ENCODE measurements at places on chromosomes 16 and 17. TPM values are rescaled to one million over a fixed set of nuclear protein-coding genes. Genes with fewer than 3 reads are reported as not detected.

GRCh38 chr17:57517632-57518456 lies 227.3 kb downstream of the CCDC182 start:
- no peaks in the 10 kb centered on the region for H3K36me3 ChIP-seq
- H3K27me3 ChIP-seq = no peaks in the 10 kb centered on the region
- H3K27ac ChIP-seq = peak overlapping the region; percentile 14
- peaks cover 42% of the 10 kb centered on the region for H3K4me1 ChIP-seq
- no peak for DNase-seq
- H3K4me3 ChIP-seq = no peak overlapping the region

DNA sequence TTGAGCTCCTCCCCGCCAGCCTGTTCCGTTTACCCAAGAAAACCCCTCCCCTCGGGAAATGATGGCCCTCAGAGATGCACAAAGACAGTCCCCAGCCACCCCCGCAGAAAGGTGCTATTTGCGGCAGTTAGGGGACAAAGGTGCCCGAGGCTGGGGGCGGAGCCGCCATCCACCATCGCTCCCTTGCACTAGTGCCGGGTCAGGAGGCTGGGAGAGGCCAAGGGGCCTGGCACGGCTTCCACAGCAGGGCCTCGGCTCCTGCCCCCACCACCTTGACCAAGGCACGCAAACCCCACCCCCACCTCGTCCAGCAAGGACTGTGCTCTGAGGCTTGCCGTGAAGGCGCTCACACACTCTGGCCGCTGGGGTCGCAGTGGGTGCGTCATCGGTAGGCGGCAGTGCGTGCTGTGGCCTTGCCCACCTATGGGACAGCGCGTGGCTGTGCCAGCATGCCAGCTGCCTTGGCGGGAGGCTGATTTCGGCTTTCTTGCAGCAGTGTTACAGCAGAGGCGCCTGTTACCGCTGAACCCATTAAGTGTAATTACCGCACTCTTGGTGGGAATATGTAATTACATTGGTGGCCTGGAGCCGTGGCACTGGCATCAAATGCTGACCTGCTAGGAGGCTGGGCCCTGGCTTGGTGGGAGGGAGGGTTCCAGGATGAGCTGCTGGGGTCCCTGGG lies 31.8 kb downstream of the TPSG1 start:
- H3K27ac ChIP-seq = no peak overlapping the region
- H3K27me3 ChIP-seq = no peaks in the 10 kb centered on the region
- peaks cover 7% of the 10 kb centered on the region for H3K4me1 ChIP-seq
- no peak overlapping the region for H3K4me3 ChIP-seq
- no peaks in the 10 kb centered on the region for H3K36me3 ChIP-seq

- H3K4me3 ChIP-seq = no peak overlapping the region
- H3K4me1 ChIP-seq = no peaks in the 10 kb centered on the region
- H3K27me3 ChIP-seq = no peaks in the 10 kb centered on the region
- H3K27ac ChIP-seq = no peak overlapping the region
Measured at GRCh38 chr17:65409381-65409780, 152.1 kb downstream of the AXIN2 start.

DNA sequence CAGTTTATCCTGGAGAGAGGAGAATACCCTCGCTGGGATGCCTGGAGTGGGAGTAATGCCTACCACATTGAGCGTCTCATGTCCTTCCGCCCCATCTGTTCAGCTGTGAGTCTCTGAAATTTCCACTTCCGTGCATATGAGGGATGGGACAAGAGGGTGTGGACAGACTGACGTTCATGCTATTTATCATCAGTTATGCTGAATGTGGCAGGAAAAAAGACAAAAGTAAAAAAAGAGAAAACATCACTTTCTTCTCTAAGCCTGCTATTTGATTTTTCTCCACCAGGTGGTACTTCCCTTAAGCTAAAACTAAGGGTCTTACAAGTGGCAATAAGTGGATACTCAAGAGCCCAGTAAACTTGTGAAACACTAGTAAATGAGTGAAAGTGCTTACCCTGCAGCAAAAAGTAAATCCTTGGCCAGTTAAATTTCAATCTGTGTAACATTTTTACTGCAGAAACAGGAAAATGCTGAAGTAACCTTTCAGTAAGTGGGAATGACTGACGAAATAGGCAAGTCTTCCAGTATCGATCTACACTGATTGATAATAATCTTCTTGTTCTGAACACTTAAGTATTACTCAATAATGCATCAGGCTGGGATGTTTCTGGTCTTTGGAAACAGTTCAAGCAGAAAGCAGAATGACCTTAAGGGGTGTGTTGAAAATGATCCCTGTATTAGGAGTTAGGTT lies 5.6 kb downstream of the CRYBA1 start:
- DNase-seq = peak; percentile 29
- H3K4me3 ChIP-seq = no peak overlapping the region

DNA sequence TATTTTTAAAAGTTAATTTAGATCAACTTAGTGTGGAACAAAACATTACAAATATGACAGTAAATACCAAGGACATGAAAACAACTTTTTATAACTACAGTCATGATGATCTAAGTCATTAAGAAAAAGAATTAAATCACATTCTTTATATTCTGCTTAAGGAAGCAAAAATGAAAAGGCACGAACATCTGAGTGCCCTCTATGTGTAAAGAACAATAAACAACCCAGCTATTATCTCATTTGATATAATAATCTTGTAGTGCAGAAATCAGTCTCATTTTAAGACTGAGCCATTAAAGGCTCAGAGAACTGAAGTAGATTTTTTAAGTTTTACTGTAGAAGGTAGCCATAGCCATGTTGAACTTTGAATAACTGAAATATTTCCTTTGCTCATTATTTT lies 13.4 kb downstream of the MYO1D start:
- H3K4me3 ChIP-seq = no peak overlapping the region
- no peak for DNase-seq
- H3K27ac ChIP-seq = no peak overlapping the region
- H3K4me1 ChIP-seq = no peaks in the 10 kb centered on the region

- peaks cover 68% of the 10 kb centered on the region for H3K4me1 ChIP-seq
- H3K27ac ChIP-seq = peak overlapping the region; percentile 57
- DNase-seq = peak; percentile 89
- peaks cover 63% of the 10 kb centered on the region for H3K36me3 ChIP-seq
- no peaks in the 10 kb centered on the region for H3K27me3 ChIP-seq
Measured at GRCh38 chr16:4204521-4204920, 37.4 kb downstream of the SRL start.

GRCh38 chr17:8952191-8952590 lies 13.3 kb downstream of the PIK3R5 start:
- H3K36me3 ChIP-seq = no peaks in the 10 kb centered on the region
- H3K27ac ChIP-seq = no peak overlapping the region
- H3K4me3 ChIP-seq = no peak overlapping the region
- H3K4me1 ChIP-seq = no peaks in the 10 kb centered on the region

DNA sequence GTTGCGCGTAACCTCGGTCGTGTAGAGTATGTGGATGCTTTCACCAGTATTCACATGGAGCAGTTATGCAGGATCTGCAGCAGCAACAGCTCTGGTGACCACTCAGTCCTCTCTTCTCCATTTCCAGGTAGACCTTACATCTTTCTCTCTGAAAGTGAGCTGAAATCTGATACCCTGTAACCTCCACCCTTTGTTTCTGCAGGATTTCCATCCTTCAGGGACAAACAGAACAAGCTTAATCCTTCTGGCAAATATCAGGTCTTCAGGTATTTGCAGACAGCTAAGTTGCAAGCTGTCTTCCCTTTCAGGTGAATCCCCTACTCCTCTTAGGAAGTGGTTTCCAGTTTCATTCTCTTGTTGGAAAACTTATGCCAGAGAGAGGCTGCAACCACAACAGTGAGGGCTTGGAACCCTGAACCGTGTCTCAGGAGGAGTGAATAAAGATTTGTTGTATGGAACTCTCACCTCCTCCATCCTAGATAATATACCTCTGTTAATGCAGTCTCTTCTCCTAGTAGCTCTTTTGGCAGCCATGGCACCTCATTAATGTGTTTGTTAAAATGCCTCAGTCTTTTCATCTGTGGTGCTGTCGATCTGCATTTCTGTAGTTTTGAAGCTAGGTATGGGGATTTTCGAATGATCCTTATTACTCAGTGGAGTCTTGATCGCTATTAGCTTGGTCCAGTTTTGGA lies 172.5 kb downstream of the PRKCA start:
- H3K4me1 ChIP-seq = peaks cover 2% of the 10 kb centered on the region
- no peaks in the 10 kb centered on the region for H3K36me3 ChIP-seq

DNA sequence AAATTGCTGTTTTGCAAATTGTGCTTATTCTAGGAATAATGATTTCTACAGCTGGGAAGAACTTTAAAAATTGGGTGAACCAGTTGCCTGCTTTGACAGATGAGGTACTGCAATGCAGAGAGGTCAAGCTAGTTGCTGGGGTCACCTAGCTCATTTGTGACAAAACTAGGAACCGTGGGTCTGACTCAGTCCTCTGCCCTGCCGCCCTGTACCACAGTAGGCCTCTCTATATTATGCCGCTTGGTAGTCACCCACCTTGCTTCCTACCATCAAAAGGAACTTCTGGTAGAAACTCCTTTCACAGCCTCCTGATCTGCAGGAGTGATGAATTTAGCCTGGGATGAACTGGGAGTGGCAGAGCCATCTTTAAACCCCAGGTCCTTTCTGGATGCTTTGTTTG lies 105.7 kb downstream of the PITPNC1 start:
- H3K27ac ChIP-seq = no peak overlapping the region
- peaks cover 3% of the 10 kb centered on the region for H3K4me1 ChIP-seq
- no peaks in the 10 kb centered on the region for H3K27me3 ChIP-seq
- no peaks in the 10 kb centered on the region for H3K36me3 ChIP-seq
- no peak for DNase-seq

GRCh38 chr16:53891409-53892139 lies 187.6 kb downstream of the FTO start:
- DNase-seq = no peak
- peaks cover 7% of the 10 kb centered on the region for H3K4me1 ChIP-seq
- no peak overlapping the region for H3K4me3 ChIP-seq
- no peaks in the 10 kb centered on the region for H3K27me3 ChIP-seq
- H3K36me3 ChIP-seq = peaks cover 9% of the 10 kb centered on the region

DNA sequence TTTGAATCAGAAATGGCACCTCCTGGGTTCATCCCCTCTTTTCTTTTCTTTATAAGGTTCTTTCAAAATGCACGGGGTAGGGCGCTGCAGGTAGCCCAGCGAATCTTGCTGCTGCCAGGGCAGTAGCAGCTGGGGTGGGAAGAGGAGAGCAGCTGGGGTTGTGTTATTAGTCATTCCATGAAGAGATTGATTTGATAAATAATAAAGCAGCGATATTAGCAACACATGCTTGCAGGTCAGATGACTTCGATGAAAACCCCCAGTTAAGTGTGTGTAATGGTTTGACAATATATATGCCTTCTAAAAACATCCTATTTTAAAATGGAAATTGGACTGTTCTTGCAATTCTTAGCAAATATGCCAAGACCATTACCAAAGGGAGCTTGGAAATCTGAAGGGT lies 200.7 kb downstream of the CCDC182 start:
- no peak for DNase-seq
- no peak overlapping the region for H3K27ac ChIP-seq
- H3K4me3 ChIP-seq = no peak overlapping the region
- peaks cover 32% of the 10 kb centered on the region for H3K4me1 ChIP-seq
- H3K36me3 ChIP-seq = no peaks in the 10 kb centered on the region
- H3K27me3 ChIP-seq = peaks cover 9% of the 10 kb centered on the region

DNA sequence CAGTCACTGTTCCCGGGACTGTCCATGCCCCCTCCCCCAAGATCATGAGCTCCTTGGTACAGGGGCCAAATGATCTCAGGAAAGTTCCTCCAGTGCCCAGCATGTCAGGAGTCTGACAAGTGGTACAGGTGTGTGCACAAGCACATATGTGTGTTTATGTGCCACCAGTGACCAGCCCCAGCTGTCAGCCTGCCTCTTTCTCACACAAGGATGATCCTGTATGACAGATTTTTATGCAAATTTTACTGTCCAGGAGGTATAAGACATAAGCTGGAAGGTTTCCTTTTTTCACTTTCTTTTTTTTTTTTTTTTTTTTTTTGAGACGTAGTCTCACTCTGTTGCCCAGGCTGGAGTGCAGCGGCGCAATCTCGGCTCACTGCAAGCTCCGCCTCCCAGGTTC lies 31.4 kb upstream of the GFOD2 start:
- no peak overlapping the region for H3K4me3 ChIP-seq
- no peaks in the 10 kb centered on the region for H3K4me1 ChIP-seq
- peaks cover 13% of the 10 kb centered on the region for H3K36me3 ChIP-seq
- DNase-seq = no peak
- H3K27ac ChIP-seq = no peak overlapping the region

- no peak overlapping the region for H3K4me3 ChIP-seq
- no peaks in the 10 kb centered on the region for H3K27me3 ChIP-seq
- no peak for DNase-seq
- no peak overlapping the region for H3K27ac ChIP-seq
- H3K36me3 ChIP-seq = peaks cover 49% of the 10 kb centered on the region
- peaks cover 16% of the 10 kb centered on the region for H3K4me1 ChIP-seq
Measured at GRCh38 chr16:70759666-70760065, 41.3 kb downstream of the VAC14 start.

CTRL gene
- 3.6 TPM for polyA plus RNA-seq

IKZF3 gene
- 0.09 TPM for polyA plus RNA-seq

CLEC18C gene
- polyA plus RNA-seq = 0.52 TPM

SCN4A gene
- polyA plus RNA-seq = 36.7 TPM

BCL6B gene
- polyA plus RNA-seq = 19.7 TPM

SCIMP gene
- 1.6 TPM for polyA plus RNA-seq

C16orf89 gene
- polyA plus RNA-seq = 0.39 TPM

Data from muscle of leg (tissue), 16 donors.